Effector memory CD4-positive, alpha-beta T cell (primary cell): ENCODE measurements at places on chromosomes 4 and X.

DNA sequence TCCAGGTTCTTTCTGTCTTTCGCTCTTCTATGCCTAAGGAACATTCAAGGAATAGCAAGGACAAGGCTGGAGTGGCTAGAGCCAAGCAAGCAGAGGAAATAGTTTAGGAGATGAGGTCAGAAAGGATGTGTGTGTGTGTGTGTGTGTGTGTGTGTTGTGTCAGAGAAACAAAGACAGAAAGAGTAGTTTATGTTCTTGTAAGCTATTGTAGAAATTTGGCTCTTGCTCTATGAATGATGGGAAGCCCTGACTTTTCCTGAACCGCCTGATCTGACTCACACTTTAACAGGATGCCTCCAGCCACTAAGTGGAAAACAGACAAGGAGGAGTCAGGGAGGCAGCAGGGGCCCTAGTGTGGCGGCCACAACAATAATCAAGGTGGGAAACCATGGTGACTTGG, 39.7 kb downstream of the LGI2 start:
- DNase-seq: no peak

DNA sequence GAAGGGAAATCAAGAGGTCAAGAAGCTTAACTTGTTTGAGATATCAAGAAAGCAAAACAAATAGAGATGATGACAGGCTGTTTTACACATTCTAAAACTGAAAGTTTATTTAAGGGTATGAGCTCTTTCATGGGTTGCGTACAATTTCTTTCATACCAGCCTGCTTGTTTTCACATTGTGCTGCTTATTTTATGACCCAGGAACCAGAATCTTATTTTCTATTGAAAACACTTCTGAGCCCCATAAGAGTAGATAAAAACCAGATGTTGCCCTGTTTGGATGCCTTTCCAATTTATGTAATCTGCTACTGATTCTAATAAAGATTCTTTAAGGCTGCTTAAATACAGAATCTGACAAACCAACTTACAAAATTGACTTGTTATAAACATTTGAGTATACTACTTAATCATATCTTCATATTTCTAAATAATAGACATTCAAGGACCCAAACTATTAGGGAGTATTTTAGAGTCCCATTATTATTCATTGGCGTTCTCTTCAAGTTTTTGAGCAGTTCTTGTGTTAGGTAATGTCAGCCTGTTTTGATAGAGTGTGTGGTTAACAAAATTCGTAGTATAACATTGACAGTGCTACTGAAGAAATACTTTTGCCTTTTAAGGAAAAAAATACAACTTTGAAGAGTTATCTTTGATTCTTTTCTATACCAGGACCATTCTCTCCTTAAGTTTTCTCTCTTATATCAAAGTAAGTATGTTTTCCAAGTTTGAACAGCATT, 74.4 kb downstream of the PDLIM5 start:
- no peak for DNase-seq

- no peak for DNase-seq
Measured at GRCh38 chr4:6076391-6076790, 58.2 kb upstream of the C4orf50 start.

DNA sequence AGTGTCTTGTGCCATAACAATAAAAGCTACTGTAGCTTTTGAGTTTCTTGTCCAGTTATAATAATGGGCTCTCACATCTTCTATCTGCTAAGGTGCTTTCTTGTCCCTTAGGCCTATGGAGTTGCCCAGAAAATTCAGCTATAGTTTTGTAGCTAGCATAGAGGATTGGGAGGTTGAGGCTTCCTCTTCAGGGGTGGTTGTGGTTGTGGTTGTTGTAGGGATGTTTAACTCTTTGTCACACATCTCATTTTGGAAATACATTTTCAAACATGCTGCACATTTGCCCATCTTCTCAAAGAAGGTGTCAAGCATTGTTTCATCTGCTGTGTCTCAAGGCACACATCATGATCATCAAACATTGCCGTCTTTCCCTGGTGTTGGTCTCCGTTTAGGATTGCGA, 65.0 kb downstream of the ATXN3L start:
- no peak for DNase-seq

- no peak for DNase-seq
Measured at GRCh38 chr4:17811078-17811603, 362 bp downstream of the NCAPG start.

DNA sequence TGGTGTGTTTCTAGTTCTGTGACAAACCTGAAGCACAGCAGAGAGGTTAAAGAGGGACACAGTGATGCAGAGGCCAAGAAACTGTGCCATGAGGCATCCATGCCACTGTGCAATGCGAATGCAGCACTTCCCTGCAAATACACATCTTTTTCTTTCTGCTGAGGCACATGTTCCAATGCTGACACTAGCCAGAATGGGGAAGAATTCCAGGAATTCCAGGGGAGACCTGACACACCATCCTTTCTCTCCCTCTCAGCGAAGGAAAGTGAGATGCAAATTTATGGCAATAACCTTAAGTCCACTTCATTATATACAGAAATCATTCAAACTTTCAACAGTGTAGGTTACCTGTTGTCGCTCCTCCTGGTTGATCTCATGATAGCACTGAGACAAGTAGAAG, 204.8 kb downstream of the LDB2 start:
- no peak for DNase-seq
